Sciatic nerve (tissue), 2 donors: ENCODE measurements at places on chromosomes 2 and 18.

- DNase-seq = no peak
These were observed 23.0 kb downstream of the ERMN start for GRCh38 chr2:157302492-157303099.

DNA sequence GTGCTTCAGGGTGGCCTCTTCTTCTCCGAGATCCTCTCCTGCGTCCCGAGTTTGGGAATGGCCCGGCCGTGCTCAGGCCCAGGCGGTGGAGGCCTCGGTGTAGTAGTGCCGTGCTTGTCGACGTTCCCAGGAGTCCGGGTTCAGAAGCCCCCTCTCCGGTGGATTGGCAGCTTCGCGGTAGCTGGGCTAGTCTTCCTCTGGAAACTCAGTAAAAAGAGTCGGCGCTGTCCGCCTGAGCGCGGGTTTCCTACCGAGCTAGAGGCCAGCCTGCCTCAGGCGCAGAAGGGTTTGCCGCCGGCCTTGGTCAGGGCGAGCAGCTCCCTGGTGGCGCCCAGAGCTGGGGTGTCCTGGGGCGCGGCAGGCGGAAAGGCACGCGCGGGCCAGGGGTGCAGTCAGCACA lies 3.2 kb downstream of the RALBP1 start:
- no peak for DNase-seq

- DNase-seq = no peak
These were observed 13.5 kb downstream of the SPOPL start for GRCh38 chr2:138515092-138515491.

GRCh38 chr2:24720310-24720709 lies 72.9 kb downstream of the PTRHD1 start:
- no peak for DNase-seq

DNA sequence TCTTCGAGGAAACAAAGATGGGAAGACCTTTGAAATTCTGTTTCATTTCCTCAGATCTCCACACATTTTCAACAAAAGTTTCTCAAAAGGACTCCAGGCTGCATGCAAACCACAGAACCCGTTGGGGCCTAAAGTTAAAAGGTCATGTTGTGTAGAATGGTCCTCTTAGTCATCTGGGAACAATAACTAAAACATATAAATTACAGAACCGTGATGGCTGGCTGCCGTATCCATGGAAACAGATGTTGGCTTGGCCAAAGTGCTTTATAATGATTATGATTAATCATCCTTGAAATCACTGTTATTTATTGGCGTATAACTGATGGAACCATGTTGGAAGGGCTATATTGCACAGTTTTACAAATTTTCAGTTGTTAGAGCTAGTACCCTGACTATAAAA lies 182.8 kb upstream of the CRIM1 start:
- DNase-seq = no peak
